ENCODE measurements at places on chromosomes 1 and 21. TPM values are rescaled to one million over a fixed set of nuclear protein-coding genes. Genes with fewer than 3 reads are reported as not detected.
A peak's percentile ranks its signal among the peaks of the same experiment; 100 is the strongest.

MCOLN3 gene
- total RNA-seq: 0.20 TPM

TMEM63A gene
- total RNA-seq: 81.5 TPM

APOBEC4 gene
- not detected for total RNA-seq

NBPF4 gene
- total RNA-seq: not detected

TRIM63 gene
- total RNA-seq: not detected

DNA sequence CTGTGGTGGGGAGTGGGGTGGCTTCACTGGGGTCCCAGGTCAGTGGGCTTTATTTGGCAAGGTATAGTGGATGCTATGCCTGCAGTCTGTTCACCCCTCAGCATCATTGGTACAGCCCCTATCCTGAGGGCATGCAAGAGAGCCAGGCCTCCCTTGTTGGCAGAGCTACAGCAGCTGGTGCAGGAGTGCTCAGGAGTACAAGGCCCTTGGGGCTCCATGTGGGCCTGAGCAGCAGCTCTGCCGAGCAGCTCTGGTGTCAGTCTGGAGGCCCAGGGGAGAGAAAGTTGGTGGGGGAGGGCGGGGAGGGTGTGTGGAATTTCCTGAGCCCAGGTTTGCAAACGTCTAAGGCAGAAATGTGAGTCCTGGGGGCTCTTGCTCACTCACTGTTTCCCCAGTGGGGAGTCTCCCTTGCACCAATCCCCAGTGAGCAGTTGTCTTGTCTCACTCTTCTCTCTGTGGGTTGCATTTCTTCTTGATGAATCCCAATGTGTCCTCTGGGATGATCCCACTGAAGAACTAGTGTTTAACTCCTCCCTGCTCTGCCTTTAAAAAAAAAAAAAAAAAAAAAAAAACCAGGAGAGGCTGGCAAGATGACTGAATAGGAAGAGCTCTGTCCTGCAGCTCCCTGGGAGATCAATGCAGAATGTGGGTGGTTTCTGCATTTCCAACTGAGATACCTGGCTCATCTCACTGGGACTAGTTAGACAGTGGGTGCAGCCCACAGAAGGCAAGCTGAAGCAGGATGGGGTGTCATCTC, 39.5 kb upstream of the CYP4X1 start:
- no peak for DNase-seq

DNA sequence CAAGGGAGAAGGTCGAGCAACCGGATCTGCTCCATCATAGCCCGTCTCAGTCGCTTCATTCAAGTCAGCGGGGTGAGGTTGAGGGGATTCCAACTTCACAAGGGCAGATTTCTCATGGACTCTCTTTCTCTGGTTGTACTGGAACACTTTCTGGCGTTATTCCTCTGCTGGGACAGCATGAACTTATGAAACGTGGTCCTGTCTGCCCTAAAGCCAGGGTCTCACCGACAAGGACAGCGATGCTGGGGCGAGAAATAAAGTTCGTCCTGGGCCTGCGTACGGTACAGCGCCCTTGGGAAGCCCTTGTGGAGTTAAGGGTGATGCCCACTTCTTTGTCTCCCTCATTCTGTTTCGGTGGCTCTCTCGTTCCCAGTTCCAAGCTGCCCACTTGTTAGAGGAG, 1.3 kb upstream of the FLVCR1 start:
- DNase-seq: no peak

DNA sequence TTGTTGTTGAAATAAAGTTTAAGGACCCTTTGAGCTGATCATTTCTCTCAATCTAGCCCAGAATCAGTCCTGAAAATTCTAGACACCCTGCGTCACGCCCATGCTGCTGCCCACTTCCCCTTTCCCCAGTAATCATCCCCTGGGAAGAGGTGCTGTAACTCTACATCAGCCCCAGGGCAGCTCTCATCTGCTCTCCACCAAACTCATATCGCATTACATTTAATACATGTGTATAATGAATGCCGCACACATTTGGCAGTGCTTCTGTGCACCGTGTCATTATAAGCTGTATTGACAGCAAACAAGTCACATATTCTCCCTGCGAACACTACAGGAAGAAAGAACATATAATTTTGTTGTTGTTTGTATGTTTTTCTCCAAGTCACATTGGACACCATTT, 539.7 kb upstream of the DAB1 start:
- DNase-seq: no peak

- DNase-seq: no peak
Measured at GRCh38 chr1:16979475-16980327, 719 bp downstream of the MFAP2 start.

GRCh38 chr21:38228537-38228936, 28.3 kb upstream of the KCNJ15 start:
- no peak for DNase-seq

- DNase-seq: no peak
Measured at GRCh38 chr1:77342745-77343144, 60.9 kb downstream of the AK5 start.

DNA sequence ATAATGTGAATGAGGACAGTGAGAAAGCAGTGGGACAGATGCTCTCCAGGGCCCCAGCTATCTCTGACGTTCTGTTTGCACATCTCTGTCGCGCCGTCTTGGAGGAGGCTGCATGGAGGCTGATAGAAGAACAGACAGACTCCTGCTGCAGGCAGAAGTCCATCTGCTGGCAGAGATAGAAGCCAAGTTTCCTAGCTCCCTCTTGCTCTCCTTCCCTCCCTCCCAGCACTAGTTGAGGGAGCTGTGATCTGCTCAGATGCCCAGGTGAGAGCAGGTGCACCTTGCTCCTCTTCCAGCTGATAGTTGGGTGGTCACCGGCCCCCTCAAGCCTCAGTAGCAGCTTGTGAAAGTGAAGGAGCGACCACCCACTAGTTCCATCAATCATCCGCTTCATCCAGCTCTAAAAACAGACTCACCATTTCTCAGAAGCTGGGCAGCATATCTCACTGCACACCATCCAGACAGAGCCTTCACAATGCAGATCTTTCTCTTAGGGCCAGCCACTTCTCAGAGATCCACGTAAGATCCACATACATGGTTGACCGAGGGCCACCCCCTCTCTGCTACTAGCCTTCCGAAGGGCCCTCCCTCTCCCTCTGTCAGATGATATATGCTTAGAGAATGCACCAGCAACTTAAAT, 12.9 kb downstream of the LRRN2 start:
- DNase-seq: no peak

DNA sequence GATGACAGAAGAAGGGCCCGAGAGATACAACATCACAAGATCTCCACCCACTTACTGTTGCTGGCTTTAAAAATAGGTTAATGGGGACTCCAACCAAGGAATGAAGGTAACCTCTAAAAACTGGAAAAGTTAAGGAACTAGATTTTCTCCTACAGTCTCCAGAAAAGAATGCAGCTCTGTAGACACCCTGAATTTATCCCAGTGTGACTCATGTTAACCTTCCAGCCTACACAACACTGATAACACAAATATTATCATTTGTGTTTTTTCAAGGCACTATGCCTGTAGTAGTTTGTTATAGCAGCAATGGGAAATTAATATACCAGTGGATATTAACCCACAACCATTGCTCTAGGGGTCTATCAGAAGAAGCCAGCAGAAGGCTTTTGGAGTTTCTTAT, 730.7 kb upstream of the ZP4 start:
- DNase-seq: no peak

DNA sequence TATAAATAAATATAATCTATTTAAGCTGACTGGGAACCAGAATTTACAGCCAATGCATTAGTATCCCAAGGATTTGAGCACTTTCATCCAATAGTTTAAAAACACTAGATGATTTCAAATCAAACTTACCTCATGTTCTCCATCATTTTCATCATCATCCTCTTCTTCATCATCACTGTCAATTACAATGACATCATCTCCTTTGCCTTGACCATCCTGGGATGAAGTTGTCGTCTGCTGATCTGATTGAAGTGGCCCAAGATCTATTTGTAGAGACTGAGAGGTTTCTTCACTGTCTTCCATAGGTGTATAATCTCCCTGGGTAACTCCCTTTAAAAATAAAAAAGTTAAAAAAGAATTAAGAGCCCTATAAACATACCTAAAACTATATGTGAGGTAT, 47.7 kb downstream of the TPR start:
- no peak for DNase-seq

GRCh38 chr1:4599521-4599920, 54.9 kb upstream of the AJAP1 start:
- no peak for DNase-seq

GRCh38 chr1:209924390-209924789, 13.6 kb upstream of the SYT14 start:
- DNase-seq: no peak

GRCh38 chr1:15756143-15757015, 2.2 kb upstream of the FBLIM1 start:
- DNase-seq: no peak

DNA sequence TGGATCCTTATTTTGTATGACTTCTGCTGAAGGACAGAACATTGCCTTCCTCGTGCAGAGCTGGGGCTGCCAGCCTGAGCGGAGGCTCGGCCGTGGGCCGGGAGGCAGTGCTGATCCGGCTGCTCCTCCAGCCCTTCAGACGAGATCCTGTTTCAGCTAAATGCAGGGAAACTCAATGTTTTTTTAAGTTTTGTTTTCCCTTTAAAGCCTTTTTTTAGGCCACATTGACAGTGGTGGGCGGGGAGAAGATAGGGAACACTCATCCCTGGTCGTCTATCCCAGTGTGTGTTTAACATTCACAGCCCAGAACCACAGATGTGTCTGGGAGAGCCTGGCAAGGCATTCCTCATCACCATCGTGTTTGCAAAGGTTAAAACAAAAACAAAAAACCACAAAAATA, 27.5 kb upstream of the KDM4A start:
- DNase-seq: no peak

DNA sequence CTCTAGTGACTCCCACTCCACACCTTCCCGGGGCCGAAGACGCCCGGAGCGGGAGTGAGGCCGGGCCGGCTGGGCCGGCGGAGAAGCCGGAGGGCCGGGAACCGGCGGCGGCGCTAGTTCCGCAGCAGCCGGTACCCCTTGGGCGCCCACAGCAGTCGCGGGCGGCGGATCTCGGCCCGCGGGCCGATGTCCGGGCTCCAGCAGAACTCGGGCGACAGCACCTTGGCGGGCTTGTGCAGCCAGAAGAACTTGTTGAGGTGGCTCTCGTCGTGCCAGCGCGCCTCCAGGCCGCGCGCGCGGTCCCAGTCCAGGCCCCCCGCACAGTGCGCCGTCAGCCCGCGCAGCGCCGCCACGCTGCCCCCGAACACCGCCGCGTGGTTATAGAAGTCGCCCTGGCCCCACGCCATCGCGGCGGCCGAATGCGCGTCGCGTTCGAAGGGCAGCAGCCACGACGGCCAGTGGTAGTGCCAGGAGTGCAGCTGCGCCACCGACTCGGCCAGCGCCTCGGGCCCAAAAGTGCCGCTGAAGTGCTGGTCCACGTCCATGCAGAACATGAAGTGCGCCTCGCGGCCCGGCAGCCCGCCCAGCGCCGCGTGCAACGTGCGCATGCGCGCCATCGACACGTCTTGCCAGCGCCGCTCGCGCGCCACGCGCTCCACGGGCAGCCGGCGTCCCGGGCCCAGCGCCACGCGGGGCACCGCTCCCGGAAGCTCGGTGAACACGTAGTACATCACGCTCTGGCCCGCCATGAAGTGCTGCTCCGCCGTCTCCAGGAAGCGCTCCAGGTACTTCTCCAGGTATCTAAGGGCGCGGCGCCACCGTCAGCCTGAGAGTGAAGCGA, 14.0 kb downstream of the A3GALT2 start:
- no peak for DNase-seq

DNA sequence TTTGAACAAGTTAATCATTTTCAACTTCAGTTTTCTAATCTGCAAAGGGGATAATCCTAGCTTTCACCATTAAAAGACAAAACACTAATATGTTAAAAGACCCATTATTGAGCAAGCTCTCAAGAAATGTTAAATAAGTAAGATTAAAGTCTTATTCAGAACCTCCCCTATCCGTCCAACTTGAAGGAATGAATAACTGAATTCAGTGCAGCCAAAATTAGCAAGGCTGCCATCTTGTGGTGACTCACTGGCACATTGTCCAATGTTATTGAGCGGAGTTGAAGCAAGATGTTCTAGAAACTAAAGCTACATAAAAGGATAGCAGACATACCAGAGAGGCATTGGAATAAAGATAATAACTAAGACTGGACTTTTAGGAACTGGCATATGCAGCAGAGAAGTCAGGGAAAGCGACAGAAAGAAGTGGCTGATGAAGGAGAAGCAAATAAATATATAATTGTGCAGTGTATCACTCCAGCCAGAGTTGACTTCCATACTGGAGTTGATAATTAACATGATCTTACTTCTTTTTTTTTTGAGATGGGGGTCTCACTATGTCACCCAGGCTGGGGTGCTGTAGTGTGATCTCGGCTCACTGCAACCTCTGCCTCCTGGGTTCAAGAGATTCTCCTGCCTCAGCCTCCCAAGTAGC, 8.2 kb upstream of the CAP1 start:
- DNase-seq: peak; percentile 57

DNA sequence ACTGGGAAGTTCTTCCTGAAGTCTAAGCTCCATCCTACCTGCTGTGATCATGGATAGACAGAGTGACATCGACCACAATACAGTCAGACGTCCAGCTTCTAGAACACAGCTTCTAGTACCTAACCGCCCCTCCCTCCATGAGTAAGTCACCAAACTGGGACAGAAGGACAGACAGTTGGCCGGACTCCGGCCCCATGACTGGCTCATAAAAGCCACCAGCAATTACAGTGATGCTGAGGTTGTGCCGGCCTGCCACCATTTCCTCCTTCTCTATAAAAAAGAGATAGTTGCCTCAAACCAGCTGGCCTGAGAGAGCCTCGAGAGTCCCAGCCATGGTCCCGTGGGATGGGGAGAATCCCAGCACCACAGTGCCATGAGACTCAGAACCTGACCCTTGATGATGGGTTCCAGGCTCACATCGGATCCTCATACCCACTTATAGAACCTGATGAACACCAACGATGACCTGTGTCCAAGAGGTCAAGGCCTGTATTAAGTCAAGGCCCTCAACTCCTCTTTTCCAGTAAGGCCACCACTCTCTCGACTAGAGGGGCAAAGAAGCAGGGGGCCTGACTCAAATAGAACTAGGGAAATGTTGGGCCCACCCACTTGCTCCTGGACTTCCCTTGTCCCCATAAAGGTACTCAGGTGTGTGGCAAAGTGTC, 3.4 kb downstream of the MEF2D start:
- DNase-seq: no peak

DNA sequence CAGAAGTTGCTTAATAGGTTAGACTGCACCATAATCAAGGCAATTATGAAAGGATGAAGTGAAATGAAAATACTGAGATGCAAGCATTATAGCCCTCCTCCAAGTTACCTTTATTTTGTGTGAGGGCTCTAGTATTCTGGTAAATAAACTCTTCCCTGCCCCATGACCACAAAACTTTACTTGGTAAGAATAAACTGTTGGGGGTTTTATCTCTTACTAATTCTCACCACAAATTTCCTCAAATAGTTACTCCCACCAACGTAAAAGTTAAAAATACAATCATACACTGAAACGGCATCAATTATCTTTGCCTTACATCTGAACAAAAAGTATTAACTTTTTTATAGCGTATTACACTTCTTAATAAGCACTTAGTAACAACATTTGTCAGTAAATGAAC, 29.5 kb downstream of the C21orf91 start:
- DNase-seq: no peak

DNA sequence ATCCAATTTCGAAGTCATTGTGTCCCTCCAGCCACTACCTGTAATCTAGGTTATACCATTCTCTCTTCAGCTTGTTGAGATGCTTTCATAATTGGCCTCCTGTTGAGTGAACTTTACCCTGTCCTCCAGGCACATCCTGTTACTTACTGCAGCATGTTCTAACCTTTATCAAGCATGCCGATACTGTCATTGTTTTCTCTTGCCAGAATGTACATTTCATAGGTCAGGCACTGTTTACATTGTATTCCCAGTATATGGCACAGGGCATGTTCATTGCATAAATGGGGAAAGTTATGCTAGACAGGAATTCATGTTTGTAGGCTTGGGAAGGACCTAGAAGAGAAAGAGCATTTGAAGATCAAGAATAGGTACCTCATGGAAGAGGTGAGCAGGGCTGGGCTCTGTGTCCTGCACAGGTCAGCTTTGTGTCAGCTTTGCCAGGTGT, 10.2 kb downstream of the CXADR start:
- DNase-seq: no peak

Data from right lobe of liver (tissue), 6 donors.